ENCODE measurements at places on chromosomes 3 and 15.

DNA sequence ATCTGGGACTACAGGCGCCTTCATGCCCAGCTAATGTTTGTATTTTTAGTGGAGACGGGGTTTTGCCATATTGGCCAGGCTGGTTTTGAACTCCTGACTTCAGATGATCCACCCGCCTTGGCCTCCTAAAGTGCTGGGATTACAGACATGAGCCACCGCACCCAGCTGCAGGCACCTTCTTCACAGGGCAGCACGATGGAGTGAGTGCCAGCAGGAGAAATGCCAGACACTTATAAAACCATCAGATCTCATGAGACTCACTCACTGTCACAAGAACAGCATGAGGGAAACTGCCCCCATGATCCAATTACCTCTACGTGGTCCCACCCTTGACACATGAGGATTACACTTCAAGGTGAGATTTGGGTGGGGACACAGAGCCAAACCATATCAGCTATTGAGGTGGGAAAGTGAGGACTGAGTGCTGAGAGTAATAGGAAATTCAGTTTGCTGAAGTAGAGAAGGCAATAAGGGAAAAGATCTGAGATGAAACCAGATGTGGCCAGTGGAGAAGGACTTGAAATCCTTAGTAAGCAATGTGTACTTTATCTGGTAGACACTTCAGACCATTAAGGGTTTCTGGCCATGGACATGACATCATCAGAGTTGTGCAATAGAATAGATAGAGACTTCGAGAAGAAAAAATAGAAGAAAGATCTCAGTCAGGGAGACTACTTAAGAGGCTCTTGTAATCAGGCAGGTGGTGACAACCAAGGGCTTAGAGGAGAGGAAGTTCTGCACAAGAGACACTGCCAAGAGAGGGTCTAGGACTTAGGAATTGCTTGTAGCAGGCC lies 18.1 kb upstream of the ATP13A5 start:
- DNase-seq, result no peak

- no peak for DNase-seq
Observed at GRCh38 chr3:32018757-32019564, 37.4 kb downstream of the ZNF860 start.

GRCh38 chr15:59154243-59154642 lies 49.3 kb downstream of the CCNB2 start:
- no peak for DNase-seq

- no peak for DNase-seq
Observed at GRCh38 chr15:39142500-39142899, 438.4 kb upstream of the THBS1 start.

DNA sequence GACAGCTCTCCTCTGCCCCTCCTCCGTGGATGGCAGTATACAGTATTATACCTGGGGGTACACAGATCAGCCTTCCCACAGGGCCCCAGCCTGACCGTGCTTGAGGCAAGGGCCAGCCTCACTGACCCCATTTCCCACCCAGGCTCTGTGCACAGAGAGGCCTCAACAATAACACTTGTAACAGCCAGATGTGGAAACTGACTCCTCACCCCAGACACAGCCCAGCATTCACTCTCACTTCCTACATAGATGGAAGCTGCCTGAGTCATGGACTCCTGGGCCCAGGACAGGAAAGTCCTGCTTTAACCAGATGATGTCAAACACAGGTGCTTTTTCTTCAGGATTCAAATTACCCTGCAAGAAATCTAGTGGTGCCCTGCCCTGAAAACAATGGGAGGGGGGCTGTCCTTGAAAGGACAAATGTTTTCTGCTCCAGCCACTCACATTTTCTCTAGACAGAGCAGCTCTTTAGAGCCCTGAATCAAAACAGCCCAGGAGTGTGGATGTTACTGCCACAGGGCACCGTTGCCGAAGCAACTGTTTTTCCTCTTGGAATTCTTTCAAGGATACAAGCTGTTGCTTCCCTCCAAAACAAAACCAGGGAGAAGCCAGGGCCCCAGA lies 16.4 kb downstream of the CCDC12 start:
- DNase-seq, result no peak

DNA sequence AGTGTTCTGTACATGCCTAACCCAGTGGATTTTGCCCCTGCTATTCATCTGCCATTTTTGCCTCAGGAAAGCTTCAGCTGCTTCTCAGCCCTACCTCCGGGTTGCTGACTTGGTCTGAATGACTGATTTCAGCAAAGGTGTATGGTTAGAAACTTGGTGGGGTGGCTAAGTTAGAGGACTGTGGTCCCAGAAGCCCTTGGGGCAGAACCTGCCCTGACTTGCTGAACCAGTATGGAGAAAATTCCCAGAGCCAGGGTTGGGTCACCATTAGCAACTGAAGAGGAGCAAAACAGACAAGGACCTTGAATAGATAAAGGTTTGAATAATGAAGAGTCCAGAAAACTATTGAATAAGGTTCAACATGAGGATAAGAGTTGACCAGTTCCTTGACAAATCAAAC lies 6.1 kb upstream of the WWTR1 start:
- DNase-seq, result no peak

GRCh38 chr3:7075901-7076300 lies 215.0 kb downstream of the GRM7 start:
- DNase-seq, result no peak

GRCh38 chr3:171181907-171182690 lies 155.6 kb upstream of the SLC2A2 start:
- no peak for DNase-seq

GRCh38 chr3:173745952-173746682 lies 348.6 kb downstream of the NLGN1 start:
- DNase-seq, result no peak

- no peak for DNase-seq
Observed at GRCh38 chr3:69199942-69200341, 77.5 kb upstream of the LMOD3 start.

GRCh38 chr3:56655709-56656108 lies 27.4 kb downstream of the TASOR start:
- no peak for DNase-seq

DNA sequence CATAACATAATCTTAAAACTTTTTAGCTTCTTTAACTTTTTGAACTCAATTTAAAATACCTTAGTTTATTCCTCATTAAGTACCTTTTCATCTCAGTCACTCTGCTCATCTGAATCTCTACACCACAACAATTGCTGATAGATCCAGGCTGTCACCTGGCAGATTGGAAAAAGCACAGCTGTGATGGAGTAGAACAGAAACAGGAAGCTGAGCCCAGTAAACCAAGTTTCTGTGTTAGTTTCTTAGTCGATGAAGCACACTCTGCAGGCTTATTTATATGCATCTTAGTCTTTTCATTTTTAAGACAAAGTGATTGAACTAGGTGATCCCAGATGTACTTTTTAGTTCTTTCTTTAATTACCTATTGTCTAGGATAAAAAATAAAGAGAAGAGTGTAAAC lies 1398.0 kb upstream of the ALCAM start:
- no peak for DNase-seq

GRCh38 chr3:57163751-57164150 lies 1.4 kb downstream of the IL17RD start:
- DNase-seq, result no peak

GRCh38 chr15:28456476-28457395 lies 76.0 kb downstream of the GOLGA8G start:
- DNase-seq, result no peak

GRCh38 chr15:55628369-55628730 lies 40.2 kb upstream of the PYGO1 start:
- DNase-seq, result no peak

DNA sequence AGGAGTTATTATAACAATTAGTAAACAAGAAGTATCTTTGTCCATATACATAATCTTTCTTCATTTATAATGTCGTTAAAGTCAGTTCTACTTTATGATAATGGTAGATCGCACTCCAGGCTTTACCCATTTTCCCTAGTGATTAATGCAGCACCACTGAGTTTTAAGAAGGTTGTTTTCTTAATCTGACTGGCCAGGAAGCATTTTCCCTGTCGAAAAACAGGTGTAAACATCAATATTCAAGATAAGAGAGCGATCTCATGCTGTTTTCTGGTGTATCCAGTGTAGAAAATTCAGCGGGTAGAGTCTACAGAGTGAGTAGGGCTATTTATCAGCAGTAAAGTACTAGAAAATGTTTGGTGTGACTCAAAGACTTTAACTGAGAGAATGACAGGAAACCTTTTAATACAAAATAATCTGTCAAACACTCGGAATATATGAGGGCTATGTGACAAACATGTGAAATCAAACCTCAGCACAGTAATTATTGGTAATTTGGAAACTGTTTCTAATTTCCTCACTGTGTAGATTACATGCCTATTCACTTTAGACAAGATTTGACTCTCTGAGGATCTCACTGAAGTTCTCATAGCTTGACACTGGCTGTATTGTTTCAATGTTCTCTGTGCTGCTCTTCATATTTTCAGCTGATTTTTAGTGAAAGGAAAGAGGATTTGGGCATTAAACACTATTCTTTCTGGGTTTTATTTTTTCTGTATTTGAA lies 1013.2 kb downstream of the VGLL3 start:
- DNase-seq, result no peak

DNA sequence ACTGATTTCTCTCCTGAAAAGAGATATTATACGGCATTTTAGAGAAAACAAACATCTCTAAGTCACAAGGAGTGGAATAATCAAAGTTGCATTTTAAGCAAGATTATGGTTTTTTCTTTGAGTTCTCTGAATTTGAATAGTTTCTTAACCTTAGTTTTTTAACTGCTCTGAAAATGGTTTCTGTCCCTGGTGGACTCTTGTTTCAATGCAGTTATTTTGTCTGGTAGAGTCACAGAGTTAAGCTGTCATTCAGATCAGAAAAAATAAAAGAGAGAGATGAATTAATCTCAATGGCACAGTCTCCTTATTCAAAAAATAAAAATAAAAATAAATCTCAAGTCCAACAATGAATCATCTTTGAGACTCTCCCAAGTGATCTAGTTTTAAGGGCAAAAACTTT lies 19.0 kb downstream of the AGTR1 start:
- no peak for DNase-seq

DNA sequence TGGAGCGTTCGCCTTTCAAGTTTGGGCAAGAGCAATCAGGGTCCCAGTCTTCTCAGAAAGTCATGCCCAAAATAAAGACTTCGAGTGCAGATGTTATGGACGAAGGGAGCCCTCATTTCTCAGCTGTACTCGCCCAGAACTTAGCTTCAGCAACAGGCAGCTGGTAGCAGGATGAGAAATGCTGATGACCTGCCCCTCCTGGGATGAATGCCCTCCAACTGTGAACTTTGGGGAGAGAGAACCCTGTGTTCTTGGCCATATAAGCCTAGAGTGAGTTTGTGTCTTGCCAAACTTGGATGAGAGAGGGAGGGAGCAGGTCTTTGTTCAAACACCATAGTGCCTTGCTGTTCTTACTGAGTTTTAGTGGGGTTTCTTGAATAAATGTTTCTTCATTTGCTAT lies 400.3 kb downstream of the LRTM1 start:
- no peak for DNase-seq

DNA sequence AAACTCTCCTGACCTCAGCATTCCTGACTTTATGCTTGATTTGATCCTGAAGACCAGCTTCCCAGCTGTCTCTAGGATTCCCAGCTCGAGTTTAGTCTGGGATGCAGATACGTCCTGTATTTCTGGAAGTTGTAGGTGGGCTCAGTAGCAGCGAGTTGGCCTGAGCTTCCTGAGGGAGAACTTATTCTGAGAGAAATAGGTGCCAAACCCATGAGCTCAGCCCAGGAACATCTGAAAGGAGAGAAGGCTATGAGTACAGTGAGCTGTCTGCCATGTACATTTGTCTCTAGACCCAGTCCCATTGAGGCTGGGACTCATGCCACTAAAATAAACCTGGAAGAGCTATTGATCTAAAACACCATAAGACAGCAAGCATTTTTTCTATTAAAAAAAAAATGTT lies 36.6 kb upstream of the SLC9A9 start:
- DNase-seq, result no peak

- DNase-seq, result no peak
Observed at GRCh38 chr15:90228960-90229359, 4.8 kb downstream of the CIB1 start.

DNA sequence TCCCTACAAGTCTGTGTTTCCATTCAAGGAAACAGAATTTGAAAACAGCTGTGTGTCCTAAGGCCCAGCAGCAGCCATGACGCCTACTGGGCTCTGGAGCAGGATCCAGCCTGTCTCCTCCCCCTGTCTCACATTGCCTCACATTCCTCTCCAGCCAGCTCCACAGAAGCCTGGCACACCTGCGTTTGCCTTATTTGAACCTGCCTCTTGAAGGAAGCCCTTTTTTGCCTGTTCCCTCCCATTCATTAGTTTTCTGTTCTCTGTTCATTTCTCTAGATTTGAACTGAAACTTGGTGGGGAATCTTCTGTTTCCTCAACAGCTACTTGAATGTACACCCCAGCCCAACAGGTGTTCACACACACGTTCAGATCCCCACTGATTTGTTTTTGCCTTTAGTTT lies 890.5 kb downstream of the TUSC7 start:
- DNase-seq, result no peak

GRCh38 chr15:36294359-36294758 lies 285.1 kb upstream of the CDIN1 start:
- no peak for DNase-seq

DNA sequence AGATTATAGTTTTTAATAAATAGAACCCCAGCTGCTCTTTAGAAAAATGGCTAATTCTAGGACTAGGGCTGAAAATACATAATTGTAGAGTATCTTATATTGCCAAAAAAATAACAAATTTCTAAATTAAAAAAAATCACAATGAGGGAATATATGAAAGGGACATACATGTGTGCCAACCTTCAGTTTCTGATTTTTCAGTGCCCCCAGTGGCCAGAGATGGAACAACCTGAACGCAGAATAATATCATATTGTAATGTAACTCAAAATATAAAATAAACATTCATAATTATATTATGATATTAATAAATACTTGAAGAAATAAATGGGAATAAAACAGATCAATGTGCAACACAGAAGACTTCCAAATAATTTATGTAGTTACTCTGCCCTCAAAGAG lies 460.5 kb downstream of the ZNF385D start:
- no peak for DNase-seq

GRCh38 chr3:147760941-147761340 lies 351.8 kb downstream of the ZIC1 start:
- DNase-seq, result no peak

GRCh38 chr15:82840166-82840565 lies 30.7 kb downstream of the WHAMM start:
- no peak for DNase-seq

All from left colon (tissue), 2 donors.